ENCODE measurements at places on chromosomes 2 and 18.

- DNase-seq = no peak
Measured at GRCh38 chr2:181780657-181781056, 100.3 kb upstream of the NEUROD1 start.

DNA sequence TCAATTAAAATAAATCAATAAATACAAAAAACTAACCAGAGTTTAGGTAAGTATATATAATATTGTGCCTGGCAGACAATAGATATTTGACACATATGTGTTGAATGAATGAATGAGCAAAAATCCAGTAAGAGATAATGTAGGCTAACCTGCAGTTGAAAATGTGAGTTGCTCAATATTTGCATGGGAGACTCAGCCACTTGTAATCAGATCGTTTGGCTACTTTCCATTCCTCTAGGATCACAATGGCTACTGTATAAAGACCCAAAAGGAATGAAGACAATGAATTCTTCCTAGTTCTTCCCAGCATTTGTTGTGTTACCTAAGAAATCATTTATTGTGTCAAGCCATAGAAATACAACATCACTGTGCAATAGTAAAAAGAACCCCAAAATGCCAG, 25.3 kb downstream of the PIEZO2 start:
- DNase-seq = no peak

- no peak for DNase-seq
Measured at GRCh38 chr2:71675296-71675695, 221.9 kb downstream of the DYSF start.

- DNase-seq = no peak
Measured at GRCh38 chr2:108365656-108366055, 12.1 kb upstream of the SULT1C4 start.

- no peak for DNase-seq
Measured at GRCh38 chr2:55885127-55885943, 38.2 kb downstream of the EFEMP1 start.

DNA sequence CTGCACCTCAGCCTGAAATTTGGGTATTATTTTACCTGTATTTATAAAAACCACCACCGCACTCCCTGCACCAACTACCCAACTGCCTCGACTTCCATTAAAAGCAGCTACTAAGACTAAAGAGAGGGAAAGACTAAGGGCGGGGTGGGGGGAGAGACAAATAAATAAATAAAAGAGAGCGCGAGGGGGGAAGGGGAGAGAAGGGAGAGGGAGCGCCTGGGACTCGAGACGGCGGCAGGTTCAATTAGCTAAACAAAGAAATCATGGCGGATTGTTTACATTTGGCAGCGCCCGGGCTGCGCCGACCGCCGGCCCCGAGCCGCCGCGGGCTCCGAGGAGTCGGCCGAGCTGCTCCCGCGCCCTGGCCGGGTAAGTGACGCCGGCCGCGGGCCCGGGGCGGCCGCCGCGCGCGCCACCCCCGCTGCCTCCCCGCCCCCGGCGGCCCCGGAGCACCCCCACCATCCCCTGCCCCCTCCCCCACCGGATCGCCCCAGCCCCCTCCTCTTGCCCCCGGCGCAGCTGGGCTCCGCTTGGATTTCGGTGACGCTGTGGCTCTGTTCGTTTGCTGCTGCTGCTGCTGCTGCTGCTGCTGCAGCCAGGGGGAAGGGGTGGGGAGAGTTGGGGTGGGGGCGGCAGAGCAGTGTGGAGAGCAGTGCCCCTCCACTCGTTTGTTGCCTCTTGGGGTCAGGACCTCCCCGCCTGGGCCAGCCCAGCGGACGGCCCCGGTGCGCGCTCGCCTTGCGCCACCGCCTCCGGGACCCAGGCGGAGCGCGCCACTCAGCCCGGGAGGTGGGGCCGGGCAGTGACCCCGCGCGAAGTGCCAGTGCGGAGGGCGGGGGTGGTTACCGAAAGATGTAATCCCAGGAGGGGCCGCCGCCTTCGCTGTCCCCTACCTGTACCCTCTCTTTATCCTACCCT, 187.2 kb upstream of the FANCL start:
- no peak for DNase-seq

- no peak for DNase-seq
Measured at GRCh38 chr2:181046833-181047232, 66.4 kb downstream of the UBE2E3 start.

- no peak for DNase-seq
Measured at GRCh38 chr2:238285653-238286082, 2.7 kb downstream of the PER2 start.

- no peak for DNase-seq
Measured at GRCh38 chr2:222358876-222359275, 60.1 kb upstream of the PAX3 start.

- DNase-seq = no peak
Measured at GRCh38 chr18:47928466-47928865, 2.0 kb downstream of the SMAD2 start.

GRCh38 chr2:8319219-8319618, 362.6 kb upstream of the ID2 start:
- DNase-seq = no peak

DNA sequence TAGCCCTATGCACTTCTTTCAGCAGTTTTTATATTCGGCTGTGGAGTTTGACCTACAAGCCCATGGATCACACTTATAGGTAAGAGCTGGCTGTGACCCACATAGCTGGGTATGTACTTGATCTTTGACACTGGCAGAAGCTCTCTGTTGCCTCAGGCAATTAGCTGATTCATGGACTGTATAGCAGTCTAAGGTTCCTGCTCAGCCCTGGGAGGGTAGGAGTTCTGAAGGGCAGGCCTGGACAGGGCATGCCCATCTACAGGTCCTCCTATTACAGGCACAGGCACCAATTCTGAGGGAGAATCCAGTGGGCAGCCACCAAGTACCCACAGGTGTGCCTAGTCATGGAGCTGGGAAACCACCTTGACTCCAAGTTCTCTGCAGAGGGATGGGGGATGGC, 301.8 kb upstream of the GALNT5 start:
- no peak for DNase-seq

DNA sequence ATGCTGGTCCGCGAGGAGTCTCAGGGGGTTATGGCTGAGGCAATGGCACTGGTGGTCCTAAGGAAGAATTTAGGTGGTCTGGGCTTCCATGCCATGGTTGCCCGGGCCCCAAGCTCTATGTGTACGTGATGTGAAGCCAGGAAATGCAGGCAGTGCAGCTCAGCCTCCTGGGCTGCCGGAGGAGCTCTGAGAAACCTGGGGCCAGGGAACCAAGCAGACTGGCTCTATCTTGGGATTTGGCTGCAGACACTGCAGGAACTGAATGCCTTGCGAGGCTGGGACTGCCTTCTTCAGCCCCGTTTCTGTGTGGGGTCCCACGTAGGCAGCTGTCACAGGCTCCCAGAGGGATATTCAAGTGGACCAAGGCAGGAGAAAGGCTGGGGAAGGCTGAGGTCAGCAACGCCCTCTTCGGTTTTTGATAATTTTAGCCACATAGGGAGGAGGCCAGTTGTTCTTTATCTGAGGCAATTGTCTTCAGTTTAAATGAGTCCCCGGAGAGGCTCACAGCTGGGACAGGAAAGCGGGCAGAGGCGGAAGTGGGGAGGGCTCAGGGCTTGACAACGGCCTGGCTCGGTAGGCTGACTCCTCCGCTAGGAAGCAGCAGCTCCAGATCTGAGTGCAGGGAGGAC, 77.7 kb downstream of the RHOB start:
- DNase-seq = no peak

GRCh38 chr2:190600293-190601103, 48.4 kb upstream of the NAB1 start:
- DNase-seq = no peak

Measured in activated CD4-positive, alpha-beta T cell treated with anti-CD3 and anti-CD28 coated beads for 24 hours (primary cell).